ENCODE measurements at places on chromosomes 3 and 15.

GRCh38 chr3:18988614-18989229 lies 159.6 kb upstream of the KCNH8 start:
- no peak for DNase-seq

DNA sequence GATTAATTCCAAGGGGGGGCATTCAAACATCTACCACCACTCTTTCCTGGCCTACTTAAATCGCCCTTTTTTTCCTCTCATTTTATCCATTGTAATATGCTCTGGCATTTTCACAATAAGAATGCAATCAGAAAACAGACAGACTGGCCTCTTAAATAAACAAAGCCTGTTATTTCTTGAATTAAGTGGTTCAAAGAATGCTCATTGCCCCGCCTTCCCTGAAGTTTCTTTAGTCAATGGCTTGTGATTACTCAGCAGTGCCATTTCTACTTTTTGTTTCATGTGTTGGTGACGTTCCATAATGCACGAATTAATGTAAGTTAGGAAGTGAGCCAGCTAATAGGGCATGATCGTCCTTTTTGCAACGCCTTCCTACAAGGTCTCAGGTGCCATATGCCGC lies 68.0 kb downstream of the FBN1 start:
- no peak for DNase-seq

GRCh38 chr3:171086914-171087313 lies 60.4 kb upstream of the SLC2A2 start:
- DNase-seq: no peak

GRCh38 chr15:48112242-48112641 lies 8.5 kb upstream of the SLC24A5 start:
- no peak for DNase-seq

- DNase-seq: no peak
Measured at GRCh38 chr3:122743581-122744120, 50.0 kb downstream of the HSPBAP1 start.

- DNase-seq: no peak
Measured at GRCh38 chr3:77620009-77620408, 580.1 kb downstream of the ROBO2 start.

- DNase-seq: peak; percentile 99
Measured at GRCh38 chr3:184005941-184006507, 11.7 kb downstream of the ABCC5 start.

DNA sequence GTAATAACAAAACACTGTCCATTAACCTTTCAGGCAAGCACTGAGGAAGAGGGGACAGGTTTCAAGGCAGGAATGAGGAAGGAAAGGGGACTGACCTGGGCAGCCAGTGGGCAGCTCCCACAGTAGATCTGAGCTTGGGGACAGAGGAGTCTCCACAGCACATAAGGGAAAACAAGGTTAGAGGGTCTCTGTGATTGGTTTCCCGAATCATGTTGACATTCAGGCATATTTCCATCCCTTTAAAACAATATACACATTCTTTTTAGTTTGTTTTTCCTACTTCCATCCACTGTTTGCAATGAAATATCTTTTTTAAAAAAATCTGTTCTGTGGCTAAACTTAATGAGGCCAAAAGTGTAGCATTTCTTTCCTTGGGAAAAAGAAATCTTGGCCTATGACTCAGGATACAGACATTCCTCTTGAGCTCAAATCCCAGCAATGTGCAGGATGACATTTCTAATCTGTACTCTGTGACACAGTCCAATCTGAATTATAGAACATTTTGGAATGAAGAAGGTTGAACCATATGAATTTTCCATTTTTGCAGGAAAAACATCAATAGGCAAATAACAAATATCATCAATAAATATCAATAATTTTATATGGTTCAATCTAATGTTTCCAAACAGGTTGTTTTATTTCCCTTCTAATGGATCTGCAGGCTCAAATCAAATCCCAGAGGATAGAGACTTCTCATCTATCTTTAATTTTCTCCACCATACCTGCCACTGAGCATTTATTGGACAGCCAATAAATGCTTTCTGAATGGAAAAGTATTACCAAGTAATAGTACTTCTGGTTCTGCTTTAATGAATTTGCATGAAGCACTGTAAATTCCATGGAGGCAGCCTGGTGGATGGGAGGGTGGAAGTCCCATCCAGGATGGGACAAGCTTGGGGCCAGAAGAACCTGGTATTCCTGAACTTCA lies 54.1 kb downstream of the ITGB5 start:
- DNase-seq: no peak

- peak; percentile 4 for DNase-seq
Measured at GRCh38 chr15:82139823-82140268, 94.0 kb upstream of the MEX3B start.

DNA sequence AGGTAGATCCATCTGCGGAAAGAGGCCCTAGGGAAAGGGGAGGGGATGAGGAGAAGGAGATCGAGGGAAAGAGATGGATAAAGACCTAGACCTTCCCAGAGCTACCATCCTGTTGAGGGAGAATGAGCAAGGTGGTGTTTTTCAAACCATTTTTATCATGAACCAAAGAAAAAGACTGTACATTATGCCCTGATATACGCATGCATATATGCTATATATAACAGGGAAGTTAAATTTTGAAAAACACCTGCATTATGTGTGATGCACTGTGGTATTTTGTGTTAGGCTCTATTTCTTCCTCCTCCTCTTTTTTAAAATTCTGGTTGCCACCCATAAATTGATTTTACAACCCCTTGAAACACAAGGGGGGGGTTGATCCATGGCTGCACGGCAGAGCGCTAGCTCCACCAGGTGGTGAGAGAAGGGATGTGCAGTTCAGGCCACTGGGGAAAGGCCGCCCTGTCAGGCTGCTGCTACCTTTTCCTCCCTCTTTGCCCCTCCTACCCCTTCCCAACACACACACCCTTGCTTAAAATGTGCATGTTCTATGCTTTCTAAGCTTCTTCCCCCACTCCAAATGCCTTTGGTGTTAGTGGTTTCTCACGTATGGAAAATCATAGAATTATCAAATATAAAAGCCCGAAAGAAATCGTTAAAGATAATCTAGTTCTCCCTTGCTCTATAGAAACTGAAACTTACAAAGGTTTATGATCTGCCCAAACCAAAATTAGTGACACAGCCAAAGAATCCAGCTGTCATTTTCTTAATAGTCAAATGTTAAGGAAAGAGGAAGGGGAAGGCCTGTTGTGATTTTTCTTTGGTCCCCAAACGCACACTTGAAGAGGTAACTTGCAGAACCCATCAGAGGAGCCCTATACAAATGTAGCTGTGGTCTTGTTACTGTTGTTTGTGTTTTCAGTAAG lies 262.0 kb upstream of the UMPS start:
- peak; percentile 65 for DNase-seq

- DNase-seq: no peak
Measured at GRCh38 chr3:77411334-77411733, 371.4 kb downstream of the ROBO2 start.

DNA sequence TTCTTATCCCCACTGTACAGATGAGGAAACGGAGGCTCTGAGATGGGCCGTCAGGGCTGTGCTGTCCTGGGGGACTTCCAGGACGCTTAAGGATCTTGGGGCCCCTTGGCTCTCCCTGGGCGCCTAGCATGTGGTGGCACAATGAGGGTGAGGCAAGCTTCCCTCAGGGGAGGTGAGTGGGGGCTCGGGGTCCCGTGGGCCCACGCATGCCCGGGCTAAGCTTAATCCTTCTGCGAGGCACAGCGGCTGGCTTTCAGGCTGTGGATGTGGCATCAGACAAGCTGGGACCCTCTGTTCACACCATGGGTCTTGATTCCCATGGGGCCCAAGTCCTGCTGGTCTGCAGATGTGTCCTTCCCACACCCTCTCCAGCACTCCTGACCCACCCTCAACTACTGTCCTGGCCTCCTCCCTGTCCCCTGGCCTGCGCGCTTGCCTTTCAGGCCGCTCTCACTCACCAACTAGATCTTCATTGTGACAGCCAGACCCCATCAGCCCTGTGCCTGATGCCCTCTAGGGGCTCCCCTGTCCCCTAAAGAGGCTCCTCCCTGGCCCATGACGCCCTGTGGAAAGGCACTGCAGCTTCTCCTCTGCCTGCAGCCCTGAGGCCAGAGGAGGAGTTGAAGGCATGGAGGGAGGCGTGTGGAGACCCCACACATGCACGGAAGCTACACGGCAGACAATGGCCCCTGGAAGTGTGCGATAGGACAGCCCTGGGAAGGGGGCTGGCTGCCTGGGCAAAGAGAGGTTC lies 11.3 kb downstream of the DUSP7 start:
- DNase-seq: no peak
